ENCODE measurements at places on chromosomes 3 and 15. TPM values are rescaled to one million over a fixed set of nuclear protein-coding genes. Genes with fewer than 3 reads are reported as not detected.

- no peaks in the 10 kb centered on the region for H3K27me3 ChIP-seq
- H3K27ac ChIP-seq, result no peak overlapping the region
- DNase-seq, result no peak
- peaks cover 39% of the 10 kb centered on the region for H3K36me3 ChIP-seq
Measured at GRCh38 chr3:183830187-183830586, 4.8 kb upstream of the MAP6D1 start.

DNA sequence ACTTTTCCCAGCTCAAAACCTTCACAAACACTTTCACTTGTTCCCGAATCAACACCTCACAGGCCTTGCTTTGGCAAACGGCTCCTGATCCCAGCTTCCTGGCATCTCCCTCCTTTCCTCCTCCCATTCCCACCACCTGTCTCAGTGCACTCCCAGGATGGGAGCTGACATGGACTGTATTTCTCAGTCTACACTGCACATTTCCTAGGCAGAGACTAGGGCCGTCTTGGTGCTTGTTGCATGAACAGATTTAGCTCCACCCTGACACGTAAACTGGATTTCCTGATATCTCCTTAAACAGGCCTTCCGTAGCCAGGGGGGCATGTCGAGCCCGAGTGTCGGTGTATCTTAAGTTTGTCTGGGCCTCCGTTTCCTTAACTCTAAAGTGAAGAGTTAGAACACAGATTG, 790 bp upstream of the WHAMM start:
- no peak for DNase-seq
- H3K4me3 ChIP-seq, result no peak overlapping the region
- no peaks in the 10 kb centered on the region for H3K4me1 ChIP-seq
- H3K27ac ChIP-seq, result no peak overlapping the region
- H3K36me3 ChIP-seq, result peaks cover 2% of the 10 kb centered on the region

GRCh38 chr3:64917914-64918453, 230.2 kb upstream of the ADAMTS9 start:
- no peak overlapping the region for H3K4me3 ChIP-seq
- DNase-seq, result no peak
- no peaks in the 10 kb centered on the region for H3K36me3 ChIP-seq
- H3K27me3 ChIP-seq, result no peaks in the 10 kb centered on the region
- no peak overlapping the region for H3K27ac ChIP-seq

DNA sequence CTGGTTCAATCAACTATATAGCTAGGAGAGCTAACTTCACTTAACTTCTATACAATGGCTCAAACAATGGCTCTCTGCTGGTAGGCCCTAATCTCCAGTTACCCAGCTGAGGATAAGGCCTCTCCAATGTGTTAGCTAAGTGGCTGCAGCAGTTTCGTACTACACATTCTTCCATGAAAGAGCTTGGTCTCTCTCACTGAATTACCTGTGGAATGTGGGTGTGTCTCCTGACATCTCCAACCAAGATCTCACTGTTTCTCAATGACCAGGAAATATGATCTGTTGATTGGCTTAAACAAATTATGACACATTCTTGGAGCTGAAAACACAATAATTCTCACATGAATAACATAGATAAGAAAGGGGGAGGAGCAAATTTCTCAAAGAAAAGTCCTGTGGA, 169.8 kb upstream of the ROBO1 start:
- no peaks in the 10 kb centered on the region for H3K27me3 ChIP-seq
- H3K36me3 ChIP-seq, result no peaks in the 10 kb centered on the region
- H3K27ac ChIP-seq, result no peak overlapping the region

- H3K27me3 ChIP-seq, result peaks cover 64% of the 10 kb centered on the region
- no peaks in the 10 kb centered on the region for H3K36me3 ChIP-seq
- DNase-seq, result no peak
- H3K27ac ChIP-seq, result no peak overlapping the region
- no peaks in the 10 kb centered on the region for H3K4me1 ChIP-seq
- no peak overlapping the region for H3K4me3 ChIP-seq
Measured at GRCh38 chr15:89492111-89492641, 4.2 kb downstream of the RHCG start.

DNA sequence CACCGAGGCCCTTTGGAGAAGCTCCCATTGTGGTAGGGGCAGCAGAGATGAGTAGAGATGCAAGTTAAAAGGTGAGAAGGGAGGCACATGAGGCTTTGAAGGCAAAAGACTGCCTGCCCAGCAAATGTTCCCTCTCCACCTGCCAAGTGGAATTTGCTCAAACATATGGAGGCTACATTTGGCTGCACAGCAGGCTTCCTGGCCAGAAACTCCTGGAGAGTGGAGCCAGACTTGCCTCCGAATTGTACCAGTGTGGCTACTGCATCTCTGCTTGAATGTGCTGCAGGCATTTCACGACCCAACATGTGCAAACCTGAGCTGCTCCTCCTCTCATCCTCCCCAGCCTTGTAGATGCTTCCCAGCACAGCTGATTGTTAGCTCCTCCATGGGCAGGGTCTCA, 229.2 kb downstream of the ZNF621 start:
- no peaks in the 10 kb centered on the region for H3K36me3 ChIP-seq
- no peak overlapping the region for H3K4me3 ChIP-seq
- no peaks in the 10 kb centered on the region for H3K4me1 ChIP-seq
- no peak for DNase-seq
- H3K27ac ChIP-seq, result no peak overlapping the region

The FBXW12 gene
- not detected for polyA plus RNA-seq

The RNF111 gene
- 13.5 TPM for polyA plus RNA-seq

The LDHAL6B gene
- polyA plus RNA-seq, result not detected

The RFT1 gene
- polyA plus RNA-seq, result 11.6 TPM

The TMEM40 gene
- 0.29 TPM for polyA plus RNA-seq

The GOLGA8G gene
- not detected for polyA plus RNA-seq

The TRPM1 gene
- not detected for polyA plus RNA-seq

The MESD gene
- 14.7 TPM for polyA plus RNA-seq

The TAGLN3 gene
- polyA plus RNA-seq, result 7.7 TPM

The P2RY1 gene
- polyA plus RNA-seq, result not detected
